ENCODE measurements at places on chromosomes 7 and 10.

GRCh38 chr7:158431941-158432347 lies 155.7 kb downstream of the PTPRN2 start:
- no peak for DNase-seq

- DNase-seq, result no peak
Measured at GRCh38 chr7:11424006-11424405, 408.0 kb downstream of the THSD7A start.

GRCh38 chr7:136086712-136087111 lies 109.6 kb upstream of the MTPN start:
- peak; percentile 97 for DNase-seq

- DNase-seq, result no peak
Measured at GRCh38 chr10:34235164-34235832, 579.8 kb downstream of the PARD3 start.

GRCh38 chr10:123479640-123480039 lies 186.5 kb upstream of the GPR26 start:
- DNase-seq, result peak; percentile 13

GRCh38 chr7:18590744-18591340 lies 95.3 kb downstream of the HDAC9 start:
- DNase-seq, result peak; percentile 65

DNA sequence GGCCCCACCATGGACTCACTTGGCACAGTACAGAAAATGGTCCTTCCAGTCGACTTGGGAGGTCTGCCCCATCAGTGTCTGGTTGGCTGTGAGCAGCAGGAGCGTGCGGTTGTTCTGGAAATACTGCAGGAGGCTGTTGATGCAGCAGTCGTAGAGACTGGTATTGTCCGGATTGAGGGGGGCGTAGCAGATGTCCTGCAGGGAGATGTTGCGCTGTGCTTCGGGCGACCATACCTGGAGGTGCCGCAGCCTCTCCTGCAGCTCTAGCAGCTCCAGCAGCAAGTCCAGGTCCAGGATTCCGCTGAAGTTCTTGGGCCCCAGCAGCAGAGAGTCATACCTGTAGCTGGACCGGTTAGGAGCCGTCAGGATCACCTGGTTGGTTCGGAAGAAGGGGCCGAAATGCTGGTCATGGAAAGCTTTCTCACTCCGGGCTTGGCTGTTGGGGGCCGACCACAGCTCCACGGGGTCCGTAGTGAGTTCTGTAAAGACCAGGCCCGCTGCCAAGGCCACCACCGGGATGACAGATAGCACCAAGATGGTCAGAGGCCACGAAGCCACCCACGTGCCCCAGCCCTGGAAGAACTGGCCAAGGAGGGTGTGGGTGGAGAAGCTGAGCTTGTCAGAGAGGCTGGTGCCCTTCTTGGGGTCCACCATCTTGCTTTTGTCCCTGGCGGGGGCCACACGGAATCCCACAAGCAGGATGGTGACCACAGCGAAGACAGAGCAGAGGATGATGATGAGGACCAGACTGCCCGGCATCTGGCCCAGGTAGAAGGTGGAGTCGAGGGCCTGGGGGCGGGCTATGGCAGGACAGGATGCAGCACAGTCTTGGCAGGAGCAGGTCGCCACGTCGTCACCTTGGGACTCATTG lies 2.1 kb downstream of the NPC1L1 start:
- no peak for DNase-seq

DNA sequence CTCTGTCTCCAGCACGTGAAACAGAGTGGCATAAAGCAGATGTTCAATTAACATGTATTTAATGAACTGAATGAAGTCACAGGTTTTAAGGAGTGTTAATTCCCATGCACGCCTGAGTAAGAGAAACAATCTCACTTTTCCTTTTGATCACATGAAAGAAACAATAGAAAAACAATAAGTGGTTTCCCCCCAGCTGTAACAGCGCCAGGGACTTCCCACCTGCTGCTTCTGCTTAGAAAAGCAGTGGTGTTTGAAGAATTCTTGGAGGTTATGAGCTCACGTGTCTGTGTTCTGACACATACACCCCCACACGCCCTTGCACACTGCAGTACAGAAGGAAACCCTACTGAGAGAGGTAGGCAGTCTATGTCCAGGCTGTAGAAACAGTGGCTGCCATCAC lies 51.3 kb upstream of the FRMD4A start:
- DNase-seq, result no peak

DNA sequence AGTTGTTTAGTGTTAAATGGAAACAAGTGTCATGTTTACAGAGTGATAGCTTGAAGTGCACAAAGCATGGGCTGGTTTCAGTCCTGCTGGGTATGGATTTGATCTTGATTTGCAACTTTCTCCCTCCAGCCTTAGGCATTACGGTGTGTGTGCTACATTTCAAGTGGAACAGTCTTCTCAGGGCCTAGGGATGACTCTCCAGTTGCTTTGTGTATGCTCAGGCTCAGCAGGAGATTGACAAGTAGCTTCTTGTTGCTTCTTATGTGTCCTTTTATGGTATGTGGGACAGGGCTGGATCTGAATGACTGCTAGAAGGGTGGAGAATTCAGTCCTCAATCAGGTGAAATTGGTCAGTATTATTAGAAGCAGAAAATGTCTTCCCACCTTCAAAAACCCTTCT lies 51.3 kb upstream of the PLEKHA1 start:
- no peak for DNase-seq

GRCh38 chr7:30116771-30117170 lies 18.0 kb upstream of the MTURN start:
- no peak for DNase-seq

DNA sequence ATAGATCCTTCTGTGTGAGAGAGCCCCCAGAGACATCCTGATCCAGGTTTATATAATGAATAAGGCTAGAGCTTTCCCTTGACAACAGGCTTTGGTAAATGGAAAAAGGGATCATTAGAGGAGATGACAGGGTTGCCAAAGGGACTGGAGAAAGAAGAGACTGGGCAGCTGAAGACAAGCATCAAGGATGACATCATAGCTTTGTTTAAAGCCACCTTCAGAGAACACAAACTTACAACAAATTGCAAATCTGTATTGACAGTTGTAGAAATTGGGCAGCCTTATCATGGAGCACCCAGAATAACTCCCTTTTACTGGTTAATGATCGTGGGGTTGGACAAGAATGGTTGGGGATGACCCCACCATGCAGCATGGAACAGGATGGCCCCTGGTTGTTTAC lies 3.7 kb upstream of the PLPP4 start:
- no peak for DNase-seq

- DNase-seq, result no peak
Measured at GRCh38 chr10:54266395-54266794, 534.6 kb downstream of the PCDH15 start.

DNA sequence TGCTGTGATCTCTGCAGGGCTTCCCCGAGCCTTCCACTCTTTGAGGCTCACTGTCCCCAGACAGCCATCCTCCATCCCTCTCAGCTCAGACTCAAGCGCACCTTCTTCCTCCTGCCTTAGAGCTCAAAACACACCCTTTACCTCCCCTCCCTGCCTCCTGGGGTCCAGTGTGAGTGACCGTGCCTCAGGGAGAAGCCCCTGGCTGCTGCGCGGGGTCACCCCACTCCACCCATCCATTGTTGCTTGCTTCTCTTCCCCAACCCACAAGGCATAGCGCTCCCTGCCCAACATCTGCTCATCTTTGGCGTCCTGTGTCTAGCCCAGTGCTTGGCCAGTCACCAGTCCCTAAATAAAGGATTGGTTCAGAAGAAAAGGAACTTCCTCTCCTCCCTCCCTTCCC lies 170.3 kb downstream of the TCERG1L start:
- DNase-seq, result no peak

DNA sequence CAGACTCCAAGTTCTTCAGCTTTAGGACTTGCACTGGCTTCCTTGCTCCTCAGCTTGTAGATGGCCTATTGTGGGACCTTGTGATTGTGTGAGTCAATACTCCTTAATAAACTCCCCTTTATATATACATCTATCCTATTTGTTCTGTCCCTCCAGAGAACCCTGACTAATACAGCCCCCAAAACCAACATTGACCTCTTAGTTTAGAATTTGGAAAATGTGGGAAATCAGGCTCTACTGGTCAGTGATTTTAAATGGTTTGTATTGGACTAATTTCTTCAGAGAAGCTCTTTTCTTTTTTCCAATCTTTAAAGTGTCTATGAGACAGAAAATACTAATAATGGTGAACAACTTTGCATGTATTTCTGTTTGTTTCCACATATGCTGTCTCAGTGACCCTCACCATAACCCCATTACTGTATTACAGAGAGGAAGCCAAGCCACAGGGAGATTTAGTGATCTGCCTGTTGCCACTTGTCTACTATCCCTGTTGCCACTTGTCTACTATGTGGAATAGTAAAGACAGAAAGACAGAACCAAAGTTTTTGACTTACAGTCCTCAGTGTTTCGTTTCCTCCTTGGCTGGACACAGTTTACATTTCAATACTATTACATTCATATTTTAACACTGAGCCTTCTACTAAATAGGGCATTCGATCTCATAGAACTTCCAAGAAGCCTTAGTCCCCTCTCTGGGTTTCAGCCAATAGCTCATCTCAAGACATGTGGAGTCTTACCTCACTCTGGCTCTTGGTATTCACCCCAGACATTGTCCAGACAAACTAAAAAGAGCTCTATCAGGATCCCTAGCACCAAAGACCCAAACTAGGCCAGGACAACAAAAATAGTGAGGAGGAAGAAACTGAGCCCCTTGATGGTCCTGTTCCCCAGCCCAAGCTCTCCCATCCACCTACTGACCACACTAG lies 121.0 kb downstream of the AKR1D1 start:
- DNase-seq, result no peak

- no peak for DNase-seq
Measured at GRCh38 chr10:529468-530230, 159.8 kb downstream of the DIP2C start.

DNA sequence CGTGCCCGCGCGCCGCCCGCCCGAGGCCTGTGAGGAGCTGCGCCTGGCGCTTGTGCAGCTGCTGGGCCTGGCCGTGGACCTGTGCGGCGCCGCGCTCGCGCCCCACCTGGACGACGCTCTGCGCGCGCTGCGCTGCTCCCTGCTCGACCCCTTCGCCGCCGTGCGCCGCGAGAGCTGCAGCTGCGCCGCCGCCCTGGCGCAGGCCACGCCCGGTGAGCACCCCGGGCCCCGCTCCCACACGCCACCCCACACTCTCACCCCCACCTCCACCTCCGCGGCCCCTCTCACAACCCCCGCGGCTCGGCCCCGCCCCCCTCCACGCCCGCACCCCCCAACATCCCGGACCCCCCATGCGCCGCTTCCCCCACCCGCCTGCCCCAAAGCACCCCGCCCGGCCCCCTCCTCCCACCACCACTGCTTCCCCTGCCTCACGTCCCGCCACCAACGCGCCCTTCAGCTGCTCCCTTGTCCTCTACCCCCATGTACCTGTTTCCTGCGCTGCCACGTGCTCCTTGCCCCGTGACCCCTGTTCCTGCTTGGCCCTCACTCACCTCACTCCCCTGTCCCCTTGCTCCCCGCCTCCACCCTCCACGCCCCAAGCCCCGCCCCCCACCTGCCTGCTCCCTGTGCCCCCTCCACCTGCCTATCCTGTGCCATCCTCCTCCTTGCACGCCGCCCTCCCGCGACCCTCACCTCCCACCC lies at the start of gene PRKAR1B:
PRKAR1B (minus strand) TSS at position 178 of the 702 bp plus-strand sequence. CDS start 15,776 bp downstream, outside the sequence.
- no peak for DNase-seq

DNA sequence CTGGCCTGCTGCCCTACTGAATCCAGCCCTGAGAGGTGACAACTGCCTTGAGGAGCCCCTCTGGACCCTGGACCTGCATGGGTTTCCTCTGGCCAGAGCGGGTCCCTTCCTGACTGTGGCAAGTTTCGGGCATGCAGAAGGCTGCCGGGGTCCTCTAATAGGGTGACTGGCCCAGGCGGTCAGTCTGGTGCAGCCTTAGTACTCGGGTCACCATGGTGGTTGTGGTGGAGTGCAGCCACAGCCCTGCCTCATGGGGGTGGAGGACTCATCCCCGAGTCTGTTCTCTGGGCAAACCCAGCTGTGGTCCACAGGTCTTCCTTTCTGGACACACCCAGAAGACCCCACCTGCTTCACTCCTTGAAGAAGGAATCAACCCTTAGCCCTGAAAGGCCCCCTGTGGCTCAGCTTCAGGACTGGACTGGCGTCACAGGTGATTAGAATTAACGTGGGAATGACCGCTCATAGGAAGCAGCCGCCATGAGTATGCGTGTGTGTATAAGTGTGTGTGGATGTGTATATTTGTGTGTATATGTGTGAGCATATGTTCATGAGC lies 28.7 kb downstream of the RAMP3 start:
- no peak for DNase-seq

GRCh38 chr7:3318874-3319273 lies 17.8 kb downstream of the SDK1 start:
- DNase-seq, result no peak

GRCh38 chr7:149147752-149148653 lies 750 bp downstream of the ZNF398 start:
- DNase-seq, result no peak

GRCh38 chr10:3758491-3758970 lies 26.5 kb downstream of the KLF6 start:
- no peak for DNase-seq

- DNase-seq, result peak; percentile 61
Measured at GRCh38 chr10:89351780-89352597, 24.2 kb downstream of the IFIT3 start.

DNA sequence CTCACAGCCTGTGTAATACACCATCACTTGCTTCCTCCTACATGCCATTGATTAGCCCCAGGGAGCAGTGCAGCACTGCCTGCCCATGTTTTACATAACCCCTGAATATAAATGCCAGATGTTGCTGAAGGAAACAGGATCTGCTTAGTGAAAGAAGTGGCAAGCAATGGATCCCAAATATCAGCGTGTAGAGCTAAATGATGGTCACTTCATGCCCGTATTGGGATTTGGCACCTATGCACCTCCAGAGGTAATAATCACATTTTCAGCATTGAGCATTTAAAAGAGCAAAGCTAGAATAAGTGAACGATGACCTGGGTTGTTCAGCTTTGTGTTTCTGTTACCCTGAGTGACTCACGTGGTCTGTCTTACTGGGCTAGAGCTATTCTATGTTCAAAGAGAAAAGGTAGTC lies at the start of gene AKR1C4:
AKR1C4 (plus strand) TSS at position 136 of the 412 bp plus-strand sequence; CDS start at position 167, 31 bp downstream.
- no peak for DNase-seq

DNA sequence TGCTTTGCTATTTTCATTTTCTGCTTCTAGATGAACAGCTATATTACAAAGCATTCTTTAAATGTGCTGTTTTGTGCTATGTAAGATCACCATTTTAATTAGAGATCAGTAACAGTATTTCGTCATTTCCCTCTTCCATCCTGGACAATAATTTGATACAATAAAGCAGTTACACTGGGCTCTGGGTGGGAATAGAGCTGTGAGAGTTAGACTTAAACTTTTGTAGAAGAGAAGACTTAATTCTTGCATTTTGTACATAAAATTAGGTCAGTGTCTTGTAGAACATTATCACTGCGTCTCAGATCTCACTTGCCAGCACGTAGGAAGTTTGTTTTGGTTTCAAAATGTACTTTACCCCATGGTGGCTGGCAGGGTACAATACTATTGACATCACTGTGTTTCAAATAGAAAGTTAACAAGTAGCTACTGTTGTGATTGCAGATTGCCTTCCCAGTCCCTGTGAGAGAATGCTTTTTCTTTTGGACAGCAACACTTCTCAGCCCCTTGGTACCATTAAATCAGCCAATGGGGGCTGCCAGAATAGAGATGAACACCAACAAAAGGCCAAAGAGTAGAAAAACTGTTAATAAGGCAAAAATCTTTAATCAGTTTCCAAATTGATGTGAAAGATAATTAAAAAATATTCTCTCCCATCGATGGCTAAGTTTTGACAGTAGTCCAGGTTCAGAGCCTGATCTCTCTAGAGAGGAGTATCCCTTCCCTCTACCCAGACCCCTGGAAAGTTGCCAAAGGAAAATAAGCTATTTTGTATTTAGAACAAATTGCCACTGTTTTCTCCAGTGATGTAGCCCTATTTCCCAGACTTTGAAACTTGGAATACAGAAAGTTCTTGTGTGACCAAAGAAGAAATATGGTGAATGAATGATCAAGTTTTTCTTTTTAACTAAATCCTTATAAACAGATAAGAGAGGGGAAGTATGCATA lies 35.1 kb downstream of the SMNDC1 start:
- DNase-seq, result peak; percentile 43

Data from COLO829 (cell line).